ENCODE measurements at places on chromosomes 13 and 19.

- DNase-seq: no peak
Observed at GRCh38 chr19:6677883-6678689, 8.1 kb upstream of the TNFSF14 start.

GRCh38 chr13:104980586-104980985 is 1554.9 kb downstream of the EFNB2 start:
- DNase-seq: no peak

DNA sequence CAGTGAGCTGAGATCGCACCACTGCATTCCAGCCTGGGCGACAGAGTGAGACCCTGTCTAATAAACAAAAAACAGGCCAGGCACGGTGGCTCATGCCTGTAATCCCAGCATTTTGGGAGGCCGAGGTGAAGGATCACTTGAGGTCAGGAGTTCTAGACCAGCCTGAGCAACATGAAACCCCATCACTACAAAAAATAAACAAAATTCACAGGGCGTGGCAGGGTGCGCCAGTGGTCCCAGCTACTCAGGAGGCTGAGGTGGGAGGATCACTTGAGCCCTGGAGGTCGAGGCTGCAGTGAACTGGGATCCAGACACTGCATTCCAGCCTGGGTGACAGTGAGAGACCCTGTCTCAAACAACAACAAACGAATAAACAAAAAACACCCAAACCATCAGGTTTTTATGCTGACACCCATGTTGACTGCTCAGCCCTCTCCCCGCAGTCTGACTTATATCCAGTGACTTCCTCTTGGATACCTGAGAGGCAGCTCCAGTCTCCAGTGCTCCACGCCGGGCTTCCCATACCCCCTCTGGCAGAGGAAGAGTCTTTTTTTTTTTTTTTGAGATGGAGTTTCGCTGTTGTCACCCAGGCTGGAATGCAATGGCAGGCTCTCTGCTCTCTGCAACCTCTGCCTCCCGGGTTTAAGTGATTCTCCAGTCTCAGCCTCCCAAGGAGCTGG is 17.7 kb downstream of the WTIP start:
- DNase-seq: no peak

DNA sequence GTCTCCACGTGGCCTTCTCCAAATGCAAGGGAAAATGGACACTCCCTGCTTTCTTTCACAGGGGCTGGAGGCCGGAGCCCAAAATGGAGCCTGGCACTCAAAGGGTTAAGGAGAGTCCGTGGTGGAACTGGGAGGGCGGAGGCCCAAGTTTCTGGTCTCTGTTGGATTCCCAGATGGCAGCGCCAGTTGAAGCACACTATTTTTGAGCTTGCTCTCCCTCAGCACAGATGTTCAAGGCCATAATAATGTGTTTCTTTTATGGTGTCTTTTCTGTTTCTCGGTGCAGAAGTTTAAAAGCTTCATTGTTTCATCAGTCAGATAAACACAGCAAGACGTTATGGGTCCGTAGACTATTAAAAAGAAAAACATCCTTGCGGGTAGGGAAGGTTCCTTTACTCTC is 67.6 kb downstream of the TNFRSF19 start:
- no peak for DNase-seq

GRCh38 chr19:41439441-41440222 is at the start of gene DMAC2:
Gene DMAC2 (minus strand): TSS chr19:41439912. CDS start chr19:41439899, 13 bp downstream.
- DNase-seq: peak; percentile 94

DNA sequence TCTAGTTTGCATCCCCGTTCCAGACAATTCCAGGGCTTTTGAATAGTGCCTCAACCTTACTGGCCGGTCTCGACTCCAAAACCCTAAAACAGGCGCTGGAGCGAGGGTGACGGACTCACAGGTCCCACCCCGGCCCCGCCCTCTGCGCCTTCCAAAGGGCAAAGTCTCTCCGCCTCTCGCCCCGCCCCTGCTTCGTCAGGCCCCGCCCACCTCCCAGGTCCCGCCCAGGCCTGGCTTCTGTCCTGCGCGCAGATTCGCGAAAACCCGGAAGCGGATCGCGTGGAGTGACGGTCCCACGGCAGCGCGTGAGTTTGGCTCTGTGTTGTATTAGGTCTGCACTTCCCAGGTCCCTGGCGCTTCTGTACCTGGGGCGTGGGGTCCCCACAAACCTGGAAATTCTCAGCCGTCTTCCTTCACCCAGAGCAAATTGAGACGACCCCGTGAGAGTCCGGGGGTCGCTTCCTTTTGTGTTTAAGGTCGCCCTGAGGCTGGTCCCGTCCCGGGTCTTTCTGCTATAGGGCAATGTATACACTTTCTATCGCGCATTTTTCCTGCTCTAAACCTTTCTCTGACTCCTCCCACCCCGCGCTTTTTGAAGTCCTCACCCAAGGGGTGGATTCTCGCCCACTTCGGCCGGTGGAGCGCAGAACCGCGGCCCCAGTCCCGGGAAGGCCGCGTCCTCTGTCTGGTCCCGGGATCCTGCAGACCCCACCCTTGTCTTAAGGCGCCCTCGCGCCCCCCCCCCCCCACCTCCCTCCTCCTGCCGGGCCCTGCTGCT is at the start of gene ZNF813:
TSS of gene ZNF813 (plus strand) at position 249 of the 778 bp plus-strand sequence. CDS start 16,090 bp downstream, outside the sequence.
- peak; percentile 91 for DNase-seq

DNA sequence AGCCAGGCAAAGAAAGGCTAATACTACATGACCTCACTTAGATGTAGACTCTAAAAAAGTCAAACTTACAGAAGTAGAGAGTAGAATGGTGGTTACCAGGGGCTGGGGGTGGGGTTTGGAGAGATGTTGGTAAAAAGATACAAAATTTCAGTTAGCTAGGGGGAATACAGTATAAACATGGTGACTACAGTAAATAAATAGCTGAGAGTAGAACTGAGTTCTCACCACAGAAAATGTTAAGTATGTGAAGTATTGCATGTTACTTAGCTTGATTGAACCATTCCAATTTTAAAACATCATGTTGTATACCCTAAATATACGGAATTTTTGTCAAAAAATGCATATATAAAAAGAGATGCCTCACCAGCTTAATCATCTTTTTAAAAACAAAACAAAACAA is 67.5 kb upstream of the DOCK9 start:
- no peak for DNase-seq

DNA sequence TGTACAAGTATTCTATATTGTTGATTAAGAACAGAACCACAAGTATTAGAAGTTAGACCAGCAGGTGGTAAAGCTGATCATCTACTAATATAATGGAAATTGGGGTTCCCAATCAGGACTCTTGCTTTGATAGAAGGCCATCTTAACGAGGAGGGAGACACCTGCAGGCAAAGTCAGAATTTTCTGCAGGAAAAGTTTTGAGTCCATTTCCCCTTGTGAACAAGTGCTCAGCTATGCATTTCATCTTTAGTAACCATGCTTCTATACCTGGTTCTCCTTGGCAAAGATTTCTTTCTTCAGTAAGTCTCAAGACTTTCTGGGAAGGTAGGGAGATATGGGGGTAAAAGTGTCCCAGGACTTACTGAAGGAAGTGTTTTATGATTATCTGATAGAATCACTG is 36.1 kb upstream of the USPL1 start:
- no peak for DNase-seq

GRCh38 chr13:95568131-95568530 is 15.6 kb downstream of the CLDN10 start:
- DNase-seq: no peak

GRCh38 chr13:24922745-24923591 is 159.0 kb downstream of the RNF17 start:
- peak; percentile 99 for DNase-seq

GRCh38 chr13:81442904-81443303 is 1102.0 kb upstream of the SPRY2 start:
- DNase-seq: no peak

- DNase-seq: no peak
Observed at GRCh38 chr13:40517486-40518480, 148.7 kb downstream of the FOXO1 start.

DNA sequence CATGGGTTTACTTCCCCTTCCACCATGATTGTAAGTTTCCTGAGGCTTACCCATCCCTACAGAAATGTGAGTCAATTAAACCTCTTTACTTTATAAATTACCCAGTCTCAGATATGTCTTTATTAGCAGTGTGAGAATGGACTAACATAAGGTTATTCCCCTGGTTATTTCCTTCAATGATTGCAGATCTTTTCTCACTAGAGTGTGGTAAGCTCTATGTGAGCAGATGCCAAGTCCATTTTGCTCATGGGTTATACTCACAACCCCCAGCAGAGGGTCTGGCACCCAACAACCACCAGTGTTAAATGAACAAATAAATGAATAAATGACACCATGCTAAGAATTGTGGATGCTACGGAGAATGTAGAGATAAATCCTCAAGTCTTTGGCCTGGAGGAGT is 472.8 kb downstream of the LIG4 start:
- DNase-seq: no peak

DNA sequence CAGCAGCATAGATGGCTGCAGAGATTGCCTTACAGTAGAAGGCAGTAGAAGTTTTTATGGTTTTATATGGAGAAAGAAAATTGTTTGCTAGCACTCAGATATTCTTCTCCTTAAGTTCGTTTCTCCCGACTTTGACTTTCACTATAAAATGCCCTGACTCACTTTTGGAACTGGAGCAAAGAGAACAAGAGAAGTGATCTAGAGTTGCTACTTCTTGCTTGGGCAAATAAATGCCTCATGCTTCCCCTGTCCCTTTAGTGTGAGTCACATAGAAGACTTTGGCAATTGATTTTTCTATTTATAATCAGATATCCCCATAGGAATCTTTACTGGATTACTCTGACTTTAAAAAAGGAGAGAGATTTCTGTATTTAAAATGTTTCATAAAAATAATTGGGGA is 46.9 kb downstream of the ITGBL1 start:
- DNase-seq: no peak

DNA sequence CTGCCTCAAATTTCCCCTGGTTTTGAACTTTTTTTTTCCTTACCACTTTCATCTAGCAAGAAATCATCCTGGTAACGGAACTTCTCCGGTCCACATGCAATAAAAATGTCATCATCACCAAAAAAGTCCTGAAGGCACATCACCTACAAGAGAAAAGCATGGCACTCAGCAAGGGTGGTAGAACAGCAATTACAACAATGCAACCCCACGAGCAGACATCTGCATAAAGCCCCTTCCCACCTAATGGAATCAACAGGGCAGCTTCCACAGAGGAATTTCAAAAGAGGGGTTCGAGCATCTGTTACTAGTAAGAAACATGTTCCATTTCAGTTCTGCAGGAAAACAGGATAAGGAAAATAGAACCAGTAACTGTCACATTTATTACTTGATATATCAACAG is 183.9 kb downstream of the DCLK1 start:
- no peak for DNase-seq

GRCh38 chr13:54706336-54706735 is 1677.7 kb downstream of the OLFM4 start:
- DNase-seq: no peak

GRCh38 chr19:13163609-13164342 is 13.6 kb downstream of the IER2 start:
- DNase-seq: no peak

- DNase-seq: no peak
Observed at GRCh38 chr13:111241006-111241755, 79.3 kb upstream of the TEX29 start.
